CD4-positive, alpha-beta T cell treated with Interleukin-17A for 4 hours (primary cell): ENCODE measurements at places on chromosomes 12 and 14.
A peak's percentile ranks its signal among the peaks of the same experiment; 100 is the strongest.

GRCh38 chr14:94473666-94474410, 2.2 kb downstream of the SERPINA9 start:
- no peak for DNase-seq

DNA sequence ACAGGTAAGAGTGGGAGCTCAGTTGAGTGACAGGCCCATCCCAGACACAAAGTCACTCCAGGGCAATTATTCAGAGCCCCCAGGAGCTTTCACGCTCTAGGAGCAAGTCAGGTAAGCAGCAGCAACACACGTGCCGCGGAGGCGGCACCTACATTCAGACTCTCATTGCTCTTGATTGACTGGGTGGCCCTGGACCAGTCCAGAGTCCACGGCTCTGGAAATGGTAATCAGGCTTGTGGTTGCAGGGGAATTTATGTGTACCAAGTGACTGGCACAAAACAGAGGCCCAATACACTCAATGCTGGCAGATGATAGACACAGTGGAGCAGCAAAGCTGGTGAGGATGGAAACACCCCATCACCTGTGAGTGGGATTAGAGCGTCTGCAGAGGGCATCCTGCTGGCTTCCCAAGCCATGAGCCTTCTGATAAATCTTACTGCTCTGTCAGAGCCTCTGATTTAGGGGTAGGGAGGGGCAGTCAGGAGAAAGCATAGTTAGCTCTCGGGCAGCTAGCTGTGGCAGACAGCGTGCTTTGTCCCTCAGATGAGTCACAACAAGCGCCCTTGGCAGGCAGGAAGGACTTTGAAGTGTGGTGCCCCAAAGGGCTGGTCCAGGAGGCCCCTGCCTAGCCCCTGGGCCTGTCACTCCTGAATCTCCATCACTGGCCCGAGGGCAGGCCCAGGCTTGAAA, 344.7 kb downstream of the CACNA1C start:
- no peak for DNase-seq

DNA sequence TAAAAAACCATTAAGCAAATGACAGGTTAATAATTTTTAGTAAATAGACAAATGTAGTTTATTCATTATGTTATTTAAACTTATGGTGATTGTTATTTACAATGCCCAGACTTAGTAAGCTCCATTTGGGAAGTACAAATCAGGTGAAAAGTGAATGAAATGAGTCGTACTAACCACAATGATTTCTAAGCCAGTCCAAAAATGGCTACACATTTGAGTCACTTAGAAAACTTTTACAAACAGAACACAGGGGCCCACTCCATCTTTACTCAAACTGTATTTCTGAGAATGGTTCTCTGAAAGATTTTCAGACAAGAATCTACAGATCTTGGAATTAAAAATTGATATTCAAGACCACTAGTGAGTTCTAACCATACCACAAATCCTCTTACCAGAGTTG, 653.3 kb upstream of the MIS18BP1 start:
- no peak for DNase-seq

GRCh38 chr14:21103710-21104447, 3.0 kb downstream of the TMEM253 start:
- peak; percentile 94 for DNase-seq

- no peak for DNase-seq
Observed at GRCh38 chr14:33938131-33938949, 12.5 kb downstream of the EGLN3 start.

DNA sequence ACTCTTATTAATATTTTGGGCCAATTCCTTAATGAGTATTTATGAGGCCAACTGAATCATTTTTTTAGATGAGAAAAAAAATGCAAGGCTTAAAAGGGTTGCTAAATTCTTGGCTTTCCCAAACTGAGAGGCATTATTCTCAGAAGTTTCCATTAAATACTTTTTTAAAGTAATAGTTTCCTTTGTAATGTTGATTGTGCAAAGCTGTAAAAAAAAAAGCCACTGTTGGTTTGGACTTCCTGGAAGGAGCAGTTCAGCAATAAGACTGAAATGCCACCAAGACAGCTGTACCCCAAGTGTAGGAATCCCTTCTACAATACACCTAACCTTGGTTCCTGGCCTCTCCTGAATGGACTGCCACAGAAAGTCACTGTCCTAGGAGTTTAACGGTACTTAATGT, 231.3 kb downstream of the MON2 start:
- no peak for DNase-seq

GRCh38 chr12:104507672-104508071, 50.9 kb downstream of the CHST11 start:
- no peak for DNase-seq

DNA sequence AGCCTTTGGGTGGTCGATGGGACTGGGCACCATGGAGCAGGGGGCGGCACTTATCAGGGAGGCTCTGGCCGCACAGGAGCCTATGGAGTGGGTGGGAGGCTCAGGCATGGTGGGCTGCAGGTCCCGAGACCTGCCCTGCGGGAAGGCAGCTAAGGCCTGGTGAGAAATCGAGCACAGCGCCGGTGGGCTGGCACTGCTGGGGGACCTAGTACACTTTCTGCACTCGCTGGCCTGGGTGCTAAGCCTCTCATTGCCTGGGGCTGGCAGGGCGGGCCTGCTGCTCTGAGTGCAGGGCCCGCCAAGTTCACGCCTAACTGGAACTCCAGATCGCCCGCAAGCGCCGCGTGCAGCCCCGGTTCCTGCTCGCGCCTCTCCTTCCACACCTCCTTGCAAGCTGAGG, 33.1 kb upstream of the SLCO1B3 start:
- no peak for DNase-seq

- DNase-seq = no peak
Observed at GRCh38 chr12:113788020-113788856, 177.9 kb downstream of the RBM19 start.

GRCh38 chr14:91264151-91265150, 19.9 kb upstream of the GPR68 start:
- DNase-seq = peak; percentile 57

DNA sequence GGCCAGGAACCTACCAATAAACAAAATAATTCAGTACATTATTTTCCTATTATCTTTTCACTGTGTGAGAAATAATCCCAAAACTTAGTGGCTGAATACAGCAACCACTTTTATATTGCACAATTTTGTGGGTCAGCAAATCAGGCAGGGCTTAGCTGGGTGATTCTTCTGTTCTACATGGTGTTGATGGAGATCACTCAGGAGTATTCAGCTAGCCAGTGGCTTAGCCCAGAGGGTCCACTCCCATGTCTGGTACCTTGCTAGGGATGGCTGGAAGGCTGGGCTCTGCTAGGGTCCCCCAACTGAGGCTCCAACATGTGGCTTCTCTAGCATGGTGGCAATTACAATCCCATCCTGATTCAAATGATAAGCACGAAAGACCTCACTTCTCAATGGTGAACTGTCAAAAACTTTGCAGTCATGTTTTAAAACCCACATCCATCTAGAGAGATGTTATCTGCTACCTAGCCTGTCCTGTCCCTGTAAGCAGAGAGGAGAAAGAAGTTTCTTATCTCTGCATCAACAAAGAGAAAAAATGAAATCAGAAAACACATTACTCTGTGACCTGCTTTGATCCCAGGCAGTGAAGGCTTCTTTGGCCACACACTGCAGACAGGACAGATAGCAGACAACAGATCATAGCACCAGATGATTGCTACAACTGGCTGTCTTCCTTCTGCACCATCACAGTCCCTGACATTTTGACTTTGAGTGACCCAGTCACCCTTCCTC, 51.0 kb upstream of the MYL2 start:
- no peak for DNase-seq
